Heart left ventricle (tissue), 16 donors: ENCODE measurements at places on chromosomes 5 and 9. TPM values are rescaled to one million over a fixed set of nuclear protein-coding genes. Genes with fewer than 3 reads are reported as not detected.

RLN1 gene
- total RNA-seq, result 0.28 TPM

ZNF462 gene
- 38.3 TPM for total RNA-seq

GABBR2 gene
- total RNA-seq, result 3.4 TPM

DNAI1 gene
- not detected for total RNA-seq

CATSPER3 gene
- 0.81 TPM for total RNA-seq

SLC45A2 gene
- not detected for total RNA-seq

SLC4A9 gene
- not detected for total RNA-seq

HAND1 gene
- 28.2 TPM for total RNA-seq

ADAMTSL1 gene
- total RNA-seq, result 1.1 TPM

- H3K36me3 ChIP-seq, result no peaks in the 10 kb centered on the region
- H3K27me3 ChIP-seq, result no peaks in the 10 kb centered on the region
- no peak overlapping the region for H3K4me3 ChIP-seq
- H3K27ac ChIP-seq, result no peak overlapping the region
- no peaks in the 10 kb centered on the region for H3K4me1 ChIP-seq
- no peak for DNase-seq
Measured at GRCh38 chr5:138601444-138601843, 26.2 kb upstream of the HSPA9 start.

DNA sequence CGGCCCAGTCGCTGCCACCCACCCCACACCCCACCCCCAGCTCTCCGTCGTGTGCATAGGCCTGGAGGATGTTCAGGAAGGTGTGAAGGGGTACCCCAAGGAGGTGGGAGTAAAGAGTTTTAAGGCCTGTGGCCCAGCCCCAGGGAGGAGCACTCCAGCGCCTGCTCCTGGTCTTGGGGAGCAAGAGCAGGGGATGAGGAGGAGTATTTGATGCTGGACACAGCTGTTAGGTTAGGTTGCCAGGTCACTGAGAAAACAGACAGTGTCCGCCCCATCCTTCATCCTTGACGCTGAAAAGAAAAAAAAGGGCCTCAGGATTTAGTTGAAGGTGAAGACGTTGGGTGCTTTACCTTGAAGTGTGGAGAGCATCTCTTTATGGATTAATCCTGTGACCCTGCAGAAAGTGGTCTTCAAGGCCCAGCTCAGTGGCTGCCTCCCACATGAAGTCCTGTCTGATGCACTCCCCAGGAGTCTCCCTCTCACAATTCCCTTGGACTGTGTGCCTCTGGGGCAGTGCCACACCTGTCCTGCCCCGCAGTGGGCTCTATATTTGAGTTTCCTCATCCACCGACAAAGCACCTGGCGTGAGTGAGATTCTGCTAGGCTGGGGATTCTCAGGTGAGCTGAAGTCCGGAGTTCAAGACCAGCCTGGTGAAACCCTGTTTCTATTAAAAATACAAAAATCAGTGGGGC is 101.8 kb downstream of the SPRY4 start:
- no peaks in the 10 kb centered on the region for H3K36me3 ChIP-seq
- no peak overlapping the region for H3K4me3 ChIP-seq
- no peak overlapping the region for H3K27ac ChIP-seq
- H3K27me3 ChIP-seq, result no peaks in the 10 kb centered on the region
- DNase-seq, result no peak

DNA sequence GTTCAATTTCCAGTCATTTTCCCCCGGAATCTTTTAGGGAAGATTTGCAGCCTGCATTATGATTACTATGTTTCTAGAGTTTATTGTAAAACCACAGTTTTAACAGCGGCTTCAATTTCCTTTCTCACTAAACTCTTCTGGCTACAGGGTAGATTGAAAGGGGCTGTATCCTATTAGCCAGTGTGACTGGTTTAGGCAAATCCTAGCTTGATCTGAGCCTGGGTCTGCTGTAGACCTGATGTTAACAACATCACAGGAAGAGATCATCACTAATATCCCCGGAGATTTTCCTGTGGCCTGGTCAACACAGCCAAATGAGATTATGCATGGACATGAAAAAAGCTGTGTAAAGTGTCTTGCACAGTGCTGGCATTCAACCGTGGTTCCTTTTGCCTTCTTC is 33.4 kb downstream of the STOM start:
- H3K27ac ChIP-seq, result peak overlapping the region; percentile 6
- H3K4me3 ChIP-seq, result no peak overlapping the region
- no peaks in the 10 kb centered on the region for H3K4me1 ChIP-seq
- H3K36me3 ChIP-seq, result peaks cover 95% of the 10 kb centered on the region

DNA sequence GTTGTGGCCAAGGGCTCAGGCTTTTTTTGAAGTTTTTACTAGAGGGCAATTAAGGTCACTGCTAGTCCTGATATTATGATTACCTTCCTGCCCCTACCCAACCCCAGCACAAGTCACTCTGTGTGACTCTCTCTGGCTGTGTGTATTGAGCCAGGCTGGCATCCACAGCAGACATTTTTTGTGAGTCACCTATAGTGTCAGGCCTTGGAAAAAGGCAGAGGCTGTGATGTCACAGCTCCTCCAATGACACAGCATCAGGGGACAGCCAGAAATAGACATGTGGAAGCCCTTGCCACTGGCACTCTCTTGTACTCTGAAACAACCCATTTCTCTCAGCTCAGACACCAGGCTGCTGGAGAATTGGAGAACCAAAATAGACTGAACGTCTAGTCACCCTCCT is 145.4 kb downstream of the NMUR2 start:
- H3K27me3 ChIP-seq, result no peaks in the 10 kb centered on the region
- DNase-seq, result no peak
- H3K27ac ChIP-seq, result no peak overlapping the region
- no peaks in the 10 kb centered on the region for H3K36me3 ChIP-seq

DNA sequence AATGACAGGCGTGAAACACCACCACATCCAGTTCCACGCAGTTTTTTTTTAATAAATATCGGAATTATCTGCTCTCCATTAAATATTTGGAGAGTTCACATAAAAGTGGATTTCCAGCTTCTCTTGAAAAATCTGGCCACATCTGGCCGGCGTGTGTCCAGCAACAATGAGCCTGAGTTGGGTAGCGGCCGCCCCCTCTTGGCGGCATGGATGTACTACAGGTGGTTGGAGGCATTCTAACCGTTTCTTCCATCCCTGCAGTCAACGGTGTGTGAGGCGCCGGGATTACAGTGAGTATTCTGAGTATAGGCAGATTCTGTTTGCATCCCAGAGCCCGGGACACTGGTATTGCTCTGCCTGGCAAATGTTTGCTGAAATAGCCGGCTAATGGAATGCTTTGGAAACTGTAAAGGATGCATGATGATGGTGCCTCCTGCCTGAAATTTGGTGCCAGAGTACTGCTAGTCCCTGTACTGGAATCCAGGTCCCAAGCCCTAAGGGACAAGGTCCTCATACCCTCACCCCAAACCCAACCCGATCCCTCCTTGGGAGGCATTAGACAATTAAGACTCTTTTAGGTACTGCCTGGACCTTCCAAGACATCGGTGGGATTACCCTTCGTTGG is 13.6 kb upstream of the GM2A start:
- H3K4me3 ChIP-seq, result no peak overlapping the region
- H3K36me3 ChIP-seq, result no peaks in the 10 kb centered on the region
- H3K4me1 ChIP-seq, result peaks cover 5% of the 10 kb centered on the region
- DNase-seq, result peak; percentile 83
- no peaks in the 10 kb centered on the region for H3K27me3 ChIP-seq
- H3K27ac ChIP-seq, result peak overlapping the region; percentile 87

GRCh38 chr5:82808960-82809359 is 268.2 kb downstream of the TMEM167A start:
- H3K36me3 ChIP-seq, result no peaks in the 10 kb centered on the region
- DNase-seq, result no peak
- no peaks in the 10 kb centered on the region for H3K4me1 ChIP-seq

DNA sequence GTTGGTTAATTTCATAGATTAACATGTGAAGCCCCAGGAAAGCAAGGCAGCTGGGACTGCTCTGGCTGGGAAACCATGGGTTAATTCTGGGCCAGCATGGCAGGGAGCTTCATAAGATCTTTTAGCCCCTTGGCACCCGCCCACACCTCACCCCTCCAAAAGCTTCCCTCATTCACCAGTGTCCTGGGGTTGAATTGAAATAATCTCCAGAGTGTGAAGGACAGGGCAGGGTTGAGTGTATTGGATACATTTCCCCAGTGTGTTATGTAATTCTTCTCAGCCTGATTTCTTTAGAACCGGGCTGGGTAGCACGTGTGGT is 19.4 kb downstream of the WNT8A start:
- H3K4me3 ChIP-seq, result no peak overlapping the region
- no peaks in the 10 kb centered on the region for H3K36me3 ChIP-seq
- peaks cover 7% of the 10 kb centered on the region for H3K27me3 ChIP-seq
- no peaks in the 10 kb centered on the region for H3K4me1 ChIP-seq
- no peak for DNase-seq
- no peak overlapping the region for H3K27ac ChIP-seq

- H3K36me3 ChIP-seq, result peaks cover 26% of the 10 kb centered on the region
- peaks cover 30% of the 10 kb centered on the region for H3K4me1 ChIP-seq
- DNase-seq, result no peak
- H3K27me3 ChIP-seq, result no peaks in the 10 kb centered on the region
- H3K27ac ChIP-seq, result no peak overlapping the region
- no peak overlapping the region for H3K4me3 ChIP-seq
Measured at GRCh38 chr5:172404746-172405145, 49.6 kb downstream of the SH3PXD2B start.

GRCh38 chr9:127539982-127540663 is 72.0 kb upstream of the STXBP1 start:
- peak overlapping the region; percentile 2 for H3K27ac ChIP-seq
- no peak overlapping the region for H3K4me3 ChIP-seq
- no peak for DNase-seq
- H3K27me3 ChIP-seq, result no peaks in the 10 kb centered on the region
- no peaks in the 10 kb centered on the region for H3K36me3 ChIP-seq
- peaks cover 12% of the 10 kb centered on the region for H3K4me1 ChIP-seq

DNA sequence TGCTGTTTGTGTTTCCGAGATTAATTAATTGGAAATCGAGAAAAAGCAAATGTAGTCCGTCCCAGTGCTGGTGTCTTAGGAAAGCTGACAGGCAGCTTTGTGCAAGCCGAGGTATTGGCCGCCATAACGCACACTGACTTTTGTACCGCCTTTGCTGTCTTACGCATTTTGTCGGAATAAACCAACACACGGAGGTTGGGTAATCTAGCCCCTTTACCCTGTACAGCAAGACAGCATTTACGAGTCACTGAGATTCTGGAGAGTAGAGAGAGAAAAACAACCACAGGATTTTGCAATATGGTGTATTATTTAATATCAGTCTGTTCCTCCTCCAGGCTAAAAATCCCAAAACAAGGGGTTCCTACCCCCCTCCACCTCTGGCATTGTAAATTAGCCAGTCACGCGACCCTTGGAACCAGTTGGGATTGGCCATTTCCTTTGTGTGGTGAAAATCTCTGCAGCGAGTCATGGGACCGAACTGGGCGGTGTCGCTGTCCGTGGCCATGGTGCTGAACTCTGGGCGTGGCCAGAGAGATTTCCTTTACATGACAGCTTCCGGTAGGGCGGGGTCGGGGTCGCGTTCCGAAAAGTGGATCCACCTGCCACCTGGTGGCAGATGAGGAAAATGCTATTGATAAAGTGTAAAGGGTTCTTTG is 10.3 kb upstream of the PCDHB1 start:
- no peaks in the 10 kb centered on the region for H3K36me3 ChIP-seq
- H3K27me3 ChIP-seq, result peaks cover 18% of the 10 kb centered on the region
- H3K4me3 ChIP-seq, result peak overlapping the region; percentile 41
- H3K4me1 ChIP-seq, result no peaks in the 10 kb centered on the region
- peak; percentile 91 for DNase-seq

DNA sequence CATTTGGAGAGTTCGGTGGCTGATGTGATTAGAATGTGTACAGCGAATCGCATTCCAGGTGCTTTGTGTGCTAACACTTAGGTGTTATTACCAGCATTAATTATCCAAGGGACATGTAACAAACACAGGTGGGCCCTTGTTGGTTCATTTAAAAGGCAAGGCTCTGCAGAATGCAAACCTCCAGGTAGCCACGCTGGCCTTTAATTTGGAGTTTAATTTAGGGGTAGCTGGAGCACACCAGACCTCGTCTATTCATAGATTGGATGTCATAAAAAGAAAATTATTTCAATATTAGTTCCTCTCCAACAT is 191.1 kb downstream of the MAT2B start:
- DNase-seq, result no peak
- no peaks in the 10 kb centered on the region for H3K36me3 ChIP-seq
- no peak overlapping the region for H3K27ac ChIP-seq
- H3K4me1 ChIP-seq, result no peaks in the 10 kb centered on the region
- no peak overlapping the region for H3K4me3 ChIP-seq
- H3K27me3 ChIP-seq, result no peaks in the 10 kb centered on the region

DNA sequence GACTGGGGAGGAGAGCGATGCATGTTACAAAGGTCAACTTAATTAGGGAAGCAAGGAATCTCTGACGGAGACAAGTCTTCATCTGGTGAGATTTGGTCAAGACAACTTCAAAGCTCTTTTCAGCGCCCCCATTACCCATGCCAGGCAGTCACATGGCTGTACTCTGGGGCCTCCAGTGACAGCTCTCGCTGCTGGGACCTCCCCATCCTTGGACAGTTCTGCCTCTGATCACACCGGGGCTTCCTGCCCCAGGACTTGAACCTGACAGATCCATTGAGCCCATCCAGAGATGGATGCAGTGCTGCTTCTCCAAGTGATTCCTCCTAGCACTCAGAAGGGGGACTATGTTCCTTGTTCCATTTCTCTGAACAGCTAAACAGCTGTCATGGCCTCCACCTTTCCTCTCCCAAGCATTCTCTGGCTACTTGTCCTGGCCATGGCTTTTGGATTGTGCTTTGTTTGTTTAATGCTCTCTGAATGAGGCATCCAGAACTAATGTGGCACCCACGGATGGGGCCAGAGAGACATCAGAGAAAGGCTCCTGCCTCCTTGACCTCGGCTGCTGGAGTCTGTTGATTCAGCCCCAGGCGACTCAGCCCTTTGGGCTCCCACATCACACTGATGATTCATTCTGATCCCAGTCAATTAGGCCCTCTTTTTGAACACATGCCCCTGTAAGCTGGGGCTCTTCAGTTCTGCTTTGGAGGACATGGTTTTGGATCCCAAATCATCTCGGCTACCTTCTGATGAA is 122.1 kb upstream of the ADAMTS16 start:
- no peaks in the 10 kb centered on the region for H3K4me1 ChIP-seq
- H3K27me3 ChIP-seq, result no peaks in the 10 kb centered on the region
- H3K36me3 ChIP-seq, result no peaks in the 10 kb centered on the region
- no peak for DNase-seq
- H3K4me3 ChIP-seq, result no peak overlapping the region

GRCh38 chr5:35821513-35821912 is 35.2 kb upstream of the IL7R start:
- DNase-seq, result no peak
- no peaks in the 10 kb centered on the region for H3K27me3 ChIP-seq
- H3K27ac ChIP-seq, result peak overlapping the region; percentile 24
- no peak overlapping the region for H3K4me3 ChIP-seq
- H3K4me1 ChIP-seq, result no peaks in the 10 kb centered on the region
- no peaks in the 10 kb centered on the region for H3K36me3 ChIP-seq

GRCh38 chr9:137433916-137434431 is 7.2 kb downstream of the ENTPD8 start:
- peak; percentile 17 for DNase-seq
- H3K27ac ChIP-seq, result no peak overlapping the region
- no peaks in the 10 kb centered on the region for H3K36me3 ChIP-seq
- no peak overlapping the region for H3K4me3 ChIP-seq
- H3K4me1 ChIP-seq, result no peaks in the 10 kb centered on the region

- no peaks in the 10 kb centered on the region for H3K36me3 ChIP-seq
- H3K27ac ChIP-seq, result no peak overlapping the region
- no peaks in the 10 kb centered on the region for H3K27me3 ChIP-seq
- H3K4me3 ChIP-seq, result no peak overlapping the region
- no peaks in the 10 kb centered on the region for H3K4me1 ChIP-seq
- no peak for DNase-seq
Measured at GRCh38 chr9:92786298-92786697, 21.7 kb upstream of the BICD2 start.

GRCh38 chr9:91420501-91421127 is 3.0 kb downstream of the NFIL3 start:
- H3K27me3 ChIP-seq, result no peaks in the 10 kb centered on the region
- no peaks in the 10 kb centered on the region for H3K36me3 ChIP-seq
- peak overlapping the region; percentile 97 for H3K27ac ChIP-seq
- DNase-seq, result no peak
- peak overlapping the region; percentile 86 for H3K4me3 ChIP-seq
